ENCODE measurements at places on chromosomes 2 and 18.

DNA sequence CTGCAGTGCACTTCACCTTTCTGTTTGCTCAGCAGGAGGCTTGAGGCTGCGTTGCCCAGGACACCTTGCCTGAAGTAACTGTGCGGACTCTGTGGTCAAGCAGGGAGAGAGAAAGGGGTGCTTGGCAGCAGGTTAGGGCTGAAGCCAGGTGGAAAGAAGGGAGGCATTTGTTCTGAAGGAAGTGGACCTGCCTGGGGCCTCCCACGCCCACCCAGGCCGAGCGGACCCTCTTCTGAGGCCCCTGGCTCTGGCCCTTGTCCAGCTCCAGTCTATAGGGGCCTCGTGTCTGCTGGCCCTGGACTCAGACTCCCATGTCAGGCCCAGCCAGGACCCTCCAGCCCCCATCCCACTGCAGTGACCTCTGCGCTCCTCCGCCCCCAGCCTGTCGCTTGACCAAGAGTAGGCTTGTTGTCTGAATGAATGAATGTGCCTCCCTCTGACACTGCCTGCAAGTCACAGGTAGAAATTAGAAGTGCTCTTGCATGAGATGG, 2.5 kb downstream of the SNED1 start:
- H3K4me3 ChIP-seq = no peak overlapping the region
- no peak overlapping the region for H3K27ac ChIP-seq
- H3K36me3 ChIP-seq = no peaks in the 10 kb centered on the region
- no peaks in the 10 kb centered on the region for H3K27me3 ChIP-seq

GRCh38 chr2:190184460-190184859, 121.9 kb upstream of the MSTN start:
- no peak overlapping the region for H3K4me3 ChIP-seq
- peaks cover 9% of the 10 kb centered on the region for H3K27me3 ChIP-seq

GRCh38 chr2:182019731-182020130, 34.1 kb downstream of the PPP1R1C start:
- H3K36me3 ChIP-seq = no peaks in the 10 kb centered on the region
- no peaks in the 10 kb centered on the region for H3K27me3 ChIP-seq
- H3K4me1 ChIP-seq = no peaks in the 10 kb centered on the region
- H3K27ac ChIP-seq = no peak overlapping the region
- no peak for DNase-seq

GRCh38 chr2:237383991-237384671, 29.8 kb downstream of the COL6A3 start:
- no peaks in the 10 kb centered on the region for H3K4me1 ChIP-seq
- H3K36me3 ChIP-seq = no peaks in the 10 kb centered on the region
- no peak overlapping the region for H3K4me3 ChIP-seq
- H3K27ac ChIP-seq = no peak overlapping the region
- H3K27me3 ChIP-seq = no peaks in the 10 kb centered on the region

- H3K4me1 ChIP-seq = no peaks in the 10 kb centered on the region
- no peak for DNase-seq
- no peaks in the 10 kb centered on the region for H3K36me3 ChIP-seq
- H3K27me3 ChIP-seq = no peaks in the 10 kb centered on the region
- H3K27ac ChIP-seq = no peak overlapping the region
Observed at GRCh38 chr18:22471546-22472131, 53.9 kb upstream of the CTAGE1 start.

DNA sequence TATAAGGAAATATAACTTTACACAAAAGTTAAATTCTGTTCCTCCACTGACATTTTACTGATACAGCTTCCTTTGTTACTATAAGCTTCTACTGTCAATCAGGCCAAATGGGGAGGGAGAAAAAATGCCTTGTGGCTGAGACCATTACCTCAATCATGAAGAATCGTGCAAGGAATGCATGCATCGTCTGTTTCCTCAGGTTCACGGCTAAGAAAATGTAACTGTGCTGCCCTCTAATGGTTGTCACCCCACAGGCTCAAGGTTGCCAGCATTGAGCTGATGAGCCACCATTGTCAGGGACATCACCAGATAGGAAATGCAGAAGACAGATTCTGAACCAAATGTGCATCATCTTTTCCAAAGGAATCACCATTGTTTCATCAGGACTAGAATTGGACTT, 426.9 kb downstream of the CDH2 start:
- H3K27ac ChIP-seq = no peak overlapping the region
- no peaks in the 10 kb centered on the region for H3K36me3 ChIP-seq
- no peak overlapping the region for H3K4me3 ChIP-seq
- no peaks in the 10 kb centered on the region for H3K27me3 ChIP-seq
- no peaks in the 10 kb centered on the region for H3K4me1 ChIP-seq

GRCh38 chr2:109427661-109428091, 186.1 kb downstream of the SEPTIN10 start:
- DNase-seq = no peak
- no peak overlapping the region for H3K4me3 ChIP-seq
- no peak overlapping the region for H3K27ac ChIP-seq
- no peaks in the 10 kb centered on the region for H3K4me1 ChIP-seq
- H3K36me3 ChIP-seq = no peaks in the 10 kb centered on the region
- no peaks in the 10 kb centered on the region for H3K27me3 ChIP-seq

DNA sequence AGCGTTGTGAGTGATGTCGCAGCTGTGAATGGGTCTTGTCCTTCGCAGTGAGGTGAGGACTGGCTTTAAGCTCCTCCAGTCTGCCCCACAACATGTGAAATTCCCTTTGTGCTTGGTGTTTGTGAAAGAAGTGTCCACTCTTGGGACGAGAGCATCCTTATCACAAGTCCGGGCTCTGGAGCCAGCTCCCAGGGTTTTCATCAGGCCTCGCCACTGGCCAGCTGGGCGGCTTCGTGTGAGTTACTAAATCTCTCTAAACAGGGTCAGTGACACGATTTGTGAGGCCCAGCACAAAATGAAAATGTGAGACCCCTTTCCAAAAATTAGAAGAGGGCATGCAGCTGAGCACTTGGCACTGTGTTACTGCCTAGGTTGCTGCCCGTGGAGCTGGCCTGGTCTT, 115.9 kb downstream of the VAPA start:
- H3K36me3 ChIP-seq = no peaks in the 10 kb centered on the region
- H3K27ac ChIP-seq = no peak overlapping the region
- no peaks in the 10 kb centered on the region for H3K27me3 ChIP-seq
- H3K4me3 ChIP-seq = no peak overlapping the region
- peaks cover 11% of the 10 kb centered on the region for H3K4me1 ChIP-seq

DNA sequence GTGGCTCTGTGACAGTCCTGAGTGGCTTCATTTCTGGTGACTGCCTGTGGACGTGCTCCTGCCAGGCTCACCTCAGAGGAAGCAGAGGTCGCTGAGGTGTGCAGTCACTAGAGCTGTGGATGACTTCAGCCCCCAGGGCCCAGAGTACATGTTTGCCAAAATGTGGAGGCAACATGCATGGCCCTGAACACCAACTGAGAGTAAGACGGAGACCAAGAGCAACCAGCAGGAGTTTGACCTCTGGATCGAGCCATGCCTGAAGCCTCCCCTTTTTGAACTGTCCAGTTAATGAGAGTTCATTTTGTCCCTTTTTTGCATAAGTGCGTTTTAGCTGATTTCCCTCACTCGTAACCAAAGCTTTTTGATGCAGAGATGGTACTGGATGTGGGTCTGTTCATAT, 184.9 kb downstream of the RTP5 start:
- H3K27me3 ChIP-seq = no peaks in the 10 kb centered on the region
- no peak overlapping the region for H3K4me3 ChIP-seq
- no peaks in the 10 kb centered on the region for H3K4me1 ChIP-seq
- no peak overlapping the region for H3K27ac ChIP-seq

Data from B cell (primary cell).